ENCODE measurements at places on chromosomes 13 and 19.

DNA sequence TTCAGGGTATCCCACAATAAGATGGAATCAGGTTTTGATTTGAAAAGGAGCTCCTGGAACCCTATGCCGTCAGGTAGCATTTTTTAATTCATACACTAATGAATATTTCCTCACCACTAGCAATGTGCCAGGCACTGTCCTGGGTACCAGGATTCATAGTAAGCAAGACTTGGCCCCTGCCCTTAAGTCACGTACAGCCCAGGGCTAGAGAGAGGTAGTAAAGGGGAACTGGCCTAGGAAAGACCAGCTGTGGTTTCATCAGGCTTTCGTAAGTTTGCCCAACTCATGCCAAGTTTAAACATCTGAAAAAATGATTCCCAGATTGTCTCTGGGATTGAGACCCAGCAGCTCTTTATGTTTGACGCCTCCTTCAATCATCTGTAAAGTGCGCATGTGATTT is 45.9 kb upstream of the AMER2 start:
- DNase-seq = no peak

- peak; percentile 42 for DNase-seq
These were observed 147.8 kb downstream of the SUCLA2 start for GRCh38 chr13:47853236-47853635.

DNA sequence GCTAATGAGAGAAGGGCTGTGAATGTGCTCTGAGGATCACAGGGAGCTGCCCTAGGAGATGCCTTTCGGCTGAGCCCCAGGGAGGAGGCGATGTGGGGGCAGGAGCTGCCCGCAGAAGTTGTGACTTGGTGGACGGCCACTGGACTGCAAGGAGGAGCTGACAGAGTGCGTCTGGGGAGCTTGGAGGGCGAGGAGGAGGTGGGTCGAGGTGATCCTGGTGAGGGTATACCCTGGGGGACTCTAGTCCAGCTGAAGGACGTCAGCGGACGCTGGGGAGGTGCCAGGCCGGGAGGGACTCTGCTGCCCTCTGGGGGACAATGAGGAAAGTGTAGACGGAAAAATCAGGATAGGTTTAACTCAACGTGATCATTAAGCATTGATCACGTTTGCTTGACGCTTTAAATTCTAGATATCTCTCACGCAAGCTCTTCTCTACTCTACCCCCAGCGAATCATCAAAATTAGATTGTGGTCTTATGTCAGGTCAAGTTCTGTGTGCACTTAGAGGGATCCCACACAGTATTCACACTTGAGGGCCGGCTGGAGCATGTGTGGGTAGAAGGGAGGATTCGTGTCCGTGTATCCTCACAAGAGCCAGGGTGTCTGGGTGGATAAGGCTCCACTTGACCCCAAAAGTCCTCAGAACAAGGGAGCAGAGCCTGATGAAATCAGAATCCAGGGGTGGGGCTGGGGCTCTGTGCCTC is 3.3 kb upstream of the CEACAM7 start:
- no peak for DNase-seq

DNA sequence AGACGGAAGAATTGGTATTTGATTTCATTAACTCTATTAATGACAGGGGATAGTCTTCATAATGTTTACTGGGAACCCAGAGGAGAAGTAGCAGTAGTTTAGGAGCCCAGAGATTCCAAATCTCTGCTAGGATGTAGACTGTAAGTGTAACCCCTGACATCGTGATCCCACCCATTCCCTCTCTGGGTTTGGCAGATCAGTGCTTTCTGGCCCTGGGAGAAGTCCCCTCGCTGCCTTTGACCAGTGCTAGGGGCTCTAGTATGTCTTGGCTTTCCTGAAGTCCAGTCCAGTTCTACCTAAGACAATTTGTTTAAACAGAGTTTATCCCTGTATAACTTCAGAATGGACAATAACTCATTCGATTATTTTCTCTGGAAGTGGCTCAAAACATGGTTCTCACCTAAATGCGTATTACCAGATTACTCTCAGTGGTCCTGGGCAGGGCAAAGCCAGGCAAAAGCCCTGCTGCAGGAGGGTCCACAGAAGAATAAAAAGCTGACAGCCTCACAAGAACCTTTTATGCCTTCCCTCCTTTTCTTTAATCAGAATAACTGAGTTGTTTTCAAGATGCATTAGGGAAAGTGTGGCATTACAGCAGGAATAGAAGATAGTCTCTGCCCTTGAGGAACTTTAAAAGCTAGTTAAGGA is 11.8 kb downstream of the KLF5 start:
- DNase-seq = no peak

DNA sequence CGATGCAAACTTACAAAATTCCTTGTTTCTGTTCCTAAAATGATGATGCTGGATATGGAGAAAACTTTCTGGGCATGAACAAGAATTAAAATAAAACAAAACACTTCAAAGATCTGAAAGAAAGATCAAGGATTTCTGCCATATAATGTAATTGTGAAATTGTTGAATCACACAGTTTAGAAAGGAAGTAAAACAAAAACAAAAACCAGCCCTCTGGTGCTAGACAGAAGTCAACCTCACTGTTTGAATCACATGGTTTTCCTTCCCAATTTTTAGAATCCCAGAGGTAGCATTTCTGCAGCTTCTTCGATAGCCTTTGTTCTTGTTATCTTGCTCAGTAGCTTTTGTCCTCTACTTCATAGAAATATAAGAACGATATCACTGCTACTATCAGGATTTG is 118.2 kb upstream of the ARGLU1 start:
- DNase-seq = no peak

GRCh38 chr19:7902796-7903243 is 857 bp upstream of the MAP2K7 start:
- no peak for DNase-seq

DNA sequence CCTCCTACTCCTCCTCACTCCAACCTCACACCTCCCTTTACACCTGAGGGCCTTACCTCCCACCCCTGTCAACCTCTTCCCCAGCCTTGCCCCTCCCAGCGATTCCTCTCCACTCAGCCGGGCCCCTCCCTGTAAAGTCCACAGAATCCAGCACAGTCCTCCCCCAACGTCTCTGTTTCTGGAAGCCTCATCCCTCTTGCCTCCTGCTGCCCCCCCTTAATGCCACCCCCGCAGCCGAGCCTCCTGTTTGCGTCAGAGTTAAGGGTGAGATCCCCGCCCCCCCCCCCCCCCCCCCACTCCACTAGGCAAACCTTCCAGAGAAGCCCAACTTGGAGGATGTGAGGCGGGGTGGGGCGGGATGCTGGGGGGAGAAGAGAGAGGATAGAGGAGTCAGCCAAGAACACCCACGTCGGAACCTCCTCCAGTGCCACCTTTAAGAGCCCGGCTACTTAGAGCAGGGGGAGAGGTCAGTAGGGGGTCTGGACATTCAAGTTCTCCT is 2.1 kb downstream of the UNC13A start:
- DNase-seq = no peak

DNA sequence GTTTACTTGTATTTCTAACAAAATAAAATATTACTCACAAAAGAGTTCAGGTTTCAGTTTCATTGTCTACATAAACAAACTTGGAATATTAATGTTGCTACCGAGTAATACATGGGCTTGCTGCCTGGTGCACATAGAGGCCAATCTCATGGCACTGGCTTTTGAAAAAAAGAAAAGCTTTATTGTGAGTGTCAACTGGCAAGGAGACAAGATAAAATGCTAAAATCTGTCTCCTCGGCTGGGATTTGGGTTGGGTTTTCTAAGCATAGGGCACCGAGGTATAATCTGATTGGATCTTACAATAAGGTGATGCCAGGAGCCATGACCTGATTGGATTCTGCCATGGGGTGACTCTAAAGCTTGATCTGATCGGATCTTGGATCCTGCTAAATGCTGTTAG is 1519.9 kb upstream of the MIR17HG start:
- no peak for DNase-seq

GRCh38 chr13:27172495-27172842 is 858 bp upstream of the USP12 start:
- DNase-seq = no peak

DNA sequence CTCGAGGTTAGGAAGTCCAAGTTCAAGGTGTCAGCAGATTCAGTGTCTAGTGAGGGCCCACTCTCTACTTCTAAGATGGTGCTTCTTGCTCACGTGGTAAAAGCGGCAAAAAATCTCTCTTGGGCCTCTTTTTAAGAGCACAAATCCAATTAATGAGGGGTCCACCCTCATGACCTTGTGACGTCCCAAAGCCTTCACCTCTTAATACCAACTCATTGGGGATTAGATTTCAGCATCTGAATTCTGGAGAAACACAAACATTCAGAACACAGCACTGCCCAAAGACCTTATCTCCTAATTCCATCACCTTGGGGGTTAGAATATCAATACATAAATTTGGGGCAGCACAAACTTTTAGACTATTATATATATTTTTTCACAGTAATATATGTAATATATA is 146.4 kb upstream of the GPC6 start:
- no peak for DNase-seq

GRCh38 chr13:82713687-82714405 is 1168.4 kb downstream of the SLITRK1 start:
- DNase-seq = peak; percentile 3

- no peak for DNase-seq
These were observed 737 bp upstream of the ZNF181 start for GRCh38 chr19:34733266-34733745.

DNA sequence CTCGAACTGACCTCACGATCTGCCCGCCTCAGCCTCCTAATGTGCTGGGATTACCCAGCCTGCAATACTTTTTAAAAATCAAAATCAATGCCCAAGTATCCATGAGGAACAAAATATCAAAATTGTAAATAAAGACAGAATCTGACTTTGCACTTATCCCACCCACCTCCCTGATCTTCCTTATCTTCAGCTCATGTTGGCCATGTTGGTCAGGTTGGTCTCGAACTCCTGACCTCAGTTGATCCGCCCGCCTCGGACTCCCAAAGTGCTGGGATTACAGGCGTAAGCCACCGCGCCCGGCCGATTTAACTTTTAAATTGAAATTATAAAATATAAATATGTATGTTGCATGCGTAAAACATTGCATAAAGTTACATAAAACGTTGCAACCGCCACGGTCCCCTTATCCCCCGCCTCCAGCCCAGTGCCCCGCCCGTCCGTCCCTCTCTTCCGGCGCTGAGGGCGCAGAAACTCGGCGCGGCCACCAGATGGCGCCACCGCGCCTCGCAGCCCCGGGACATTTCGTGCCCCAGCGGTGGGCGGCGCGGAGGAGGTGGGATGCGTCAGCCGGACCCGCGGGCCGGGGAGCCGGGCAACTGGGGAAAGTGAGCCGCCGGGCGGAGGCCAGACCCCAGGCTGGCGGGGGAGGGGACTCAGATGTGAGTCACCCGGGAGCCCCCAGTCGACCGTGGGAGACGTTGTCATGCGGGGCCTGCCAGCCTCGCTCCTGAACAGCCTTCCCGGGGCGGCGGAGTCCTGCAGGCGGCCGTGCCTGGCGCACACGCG is 1.5 kb upstream of the GADD45B start:
- DNase-seq = no peak

DNA sequence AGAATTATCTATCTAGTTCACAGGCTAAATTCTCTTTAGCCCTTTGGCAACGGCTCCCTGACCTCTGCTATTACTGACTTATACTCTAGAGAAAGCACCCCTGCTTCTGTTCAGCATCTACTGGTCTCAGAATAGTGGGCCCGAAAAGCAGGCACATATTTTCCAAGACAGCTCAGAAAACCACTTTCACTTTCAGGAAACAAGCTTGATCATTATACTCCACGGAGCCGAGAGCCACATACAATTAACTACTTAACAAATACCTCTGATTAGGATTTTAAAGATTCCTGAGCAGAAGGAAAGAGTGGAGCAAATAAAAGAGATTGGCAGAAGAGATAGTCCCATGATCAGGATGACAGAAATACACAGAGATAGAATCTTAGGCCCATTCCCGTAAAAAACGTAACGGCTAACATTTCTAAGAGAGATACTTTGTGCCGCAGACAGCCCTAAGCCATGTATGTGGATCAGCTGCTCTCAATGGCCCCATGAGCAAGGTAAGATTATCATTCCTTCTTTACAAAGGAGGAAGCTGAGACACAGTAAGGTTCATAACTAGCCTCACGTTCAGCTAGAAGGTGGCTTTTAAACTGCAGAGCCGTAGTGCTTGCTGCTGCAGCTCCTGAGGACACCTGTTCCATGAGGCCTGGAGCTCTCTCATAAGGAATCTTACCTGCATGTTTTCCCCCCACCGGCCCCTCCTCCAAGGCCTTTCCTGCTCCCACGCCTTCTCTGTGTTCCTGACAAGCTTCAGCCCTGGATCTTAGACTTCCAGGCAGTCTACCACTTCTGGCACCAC is 227.2 kb downstream of the FOXO1 start:
- no peak for DNase-seq

GRCh38 chr13:28624707-28625432 is 34.1 kb upstream of the POMP start:
- no peak for DNase-seq

GRCh38 chr19:32416749-32417456 is 11.3 kb downstream of the DPY19L3 start:
- peak; percentile 24 for DNase-seq

DNA sequence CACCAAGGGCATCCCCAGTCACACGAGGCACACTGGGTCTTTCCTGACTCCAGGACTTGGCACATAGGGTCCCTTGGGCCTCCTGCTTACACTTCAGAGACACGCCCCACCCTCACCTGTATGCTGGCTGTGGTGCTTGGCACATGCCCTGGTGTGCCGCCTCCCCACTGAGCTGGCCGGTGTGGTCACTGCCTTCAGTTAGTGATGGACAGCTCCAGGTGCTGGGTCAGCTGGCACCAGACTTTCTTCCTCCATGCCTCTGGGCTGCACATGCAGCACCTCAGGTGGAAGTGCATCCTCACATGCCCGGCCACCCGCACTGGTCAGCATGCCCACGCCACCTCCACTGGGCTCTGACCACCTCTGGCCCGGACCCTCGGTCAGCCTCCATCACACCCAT is 52.9 kb downstream of the KLF2 start:
- DNase-seq = no peak

GRCh38 chr19:51706296-51706695 is 13.2 kb downstream of the SPACA6 start:
- no peak for DNase-seq

- DNase-seq = no peak
These were observed 5.1 kb upstream of the KRTDAP start for GRCh38 chr19:35495107-35496064.

DNA sequence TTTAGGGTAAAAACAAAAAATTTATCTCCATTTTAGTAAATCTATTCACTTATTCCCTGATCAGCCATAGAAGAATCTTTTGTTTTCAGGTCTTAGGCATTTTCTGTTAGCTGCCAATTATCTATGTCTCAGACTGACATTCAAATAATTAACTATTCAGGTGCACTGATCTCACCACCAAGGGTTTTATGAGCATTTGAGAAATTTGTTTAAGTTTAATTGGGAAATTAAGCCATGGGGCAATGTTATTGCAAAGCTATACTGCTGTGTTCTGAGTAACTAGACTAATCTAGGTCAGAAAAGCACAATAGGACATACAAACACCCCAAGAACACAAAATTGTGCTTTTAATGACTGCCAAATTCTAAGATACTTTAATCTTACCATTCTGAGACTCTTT is 210.7 kb upstream of the EDNRB start:
- DNase-seq = no peak

GRCh38 chr13:75196147-75196837 is 285.7 kb downstream of the TBC1D4 start:
- no peak for DNase-seq

- no peak for DNase-seq
These were observed 158.4 kb upstream of the FNDC3A start for GRCh38 chr13:48817166-48817802.
